ENCODE measurements at places on chromosomes 5 and 9.

- no peak for DNase-seq
Measured at GRCh38 chr5:96875791-96876291, 459 bp upstream of the ERAP2 start.

- DNase-seq: no peak
Measured at GRCh38 chr5:52988335-52989024, 672 bp upstream of the ITGA2 start.

GRCh38 chr5:113047234-113047633 is 70.6 kb downstream of the DCP2 start:
- DNase-seq: no peak

GRCh38 chr5:11322133-11322532 is 561.1 kb upstream of the DAP start:
- no peak for DNase-seq

DNA sequence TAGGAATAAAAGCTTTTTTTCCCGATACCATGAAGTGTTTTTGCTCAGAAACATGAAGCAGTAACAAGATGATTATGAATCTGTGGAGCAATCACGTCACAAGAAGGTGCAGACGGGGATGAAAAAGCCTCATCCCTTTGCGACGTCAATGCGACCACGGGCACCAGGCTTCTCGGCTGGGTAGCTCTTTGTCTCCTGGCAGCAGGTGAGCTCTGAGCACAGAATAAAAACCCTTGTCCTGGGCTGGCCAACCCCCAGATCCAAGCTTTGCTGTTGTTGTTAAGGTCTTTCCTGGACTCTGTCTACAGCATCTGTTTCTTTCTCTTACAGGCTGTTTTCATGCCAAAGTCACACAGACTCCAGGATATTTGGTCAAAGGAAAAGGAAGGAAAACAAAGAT is 113.8 kb downstream of the ANKRD18B start:
- DNase-seq: peak; percentile 28

GRCh38 chr5:40141896-40142295 is 537.8 kb upstream of the PTGER4 start:
- DNase-seq: no peak

DNA sequence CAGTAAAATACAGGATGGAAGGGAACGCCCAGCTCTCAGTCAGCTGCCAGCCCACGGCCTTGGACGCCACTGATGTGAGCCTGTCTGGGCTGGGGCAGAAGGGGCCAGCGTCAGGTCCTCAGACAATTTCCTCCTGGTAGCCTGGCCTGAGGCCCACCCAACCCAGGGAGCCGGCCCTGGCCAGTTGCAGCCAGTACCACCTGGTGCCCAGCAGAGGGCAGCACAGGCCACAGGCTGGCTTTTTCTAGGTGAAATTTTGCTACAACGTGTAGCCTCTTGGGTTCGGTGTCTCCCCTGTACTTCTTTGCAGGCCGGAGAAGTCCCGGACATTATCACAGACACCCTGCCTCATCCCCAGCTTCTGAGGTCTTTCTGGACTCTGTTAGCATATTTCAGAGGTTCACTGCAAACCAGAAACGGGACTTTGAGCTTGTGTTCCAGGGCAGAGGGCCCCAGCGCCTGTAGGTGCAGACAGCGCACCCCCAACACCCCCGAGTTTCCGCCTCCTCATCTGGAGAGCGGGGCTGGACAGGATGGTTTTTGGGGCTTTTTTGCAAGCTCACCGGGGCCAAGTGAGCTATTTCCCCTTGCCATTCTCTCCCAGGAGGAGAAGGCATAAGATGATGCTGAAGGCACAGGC is 45.9 kb upstream of the KCNMB1 start:
- peak; percentile 88 for DNase-seq

- DNase-seq: no peak
Measured at GRCh38 chr5:75435096-75435495, 76.3 kb downstream of the CERT1 start.

- DNase-seq: no peak
Measured at GRCh38 chr5:179438011-179438441, 92.8 kb upstream of the ADAMTS2 start.

DNA sequence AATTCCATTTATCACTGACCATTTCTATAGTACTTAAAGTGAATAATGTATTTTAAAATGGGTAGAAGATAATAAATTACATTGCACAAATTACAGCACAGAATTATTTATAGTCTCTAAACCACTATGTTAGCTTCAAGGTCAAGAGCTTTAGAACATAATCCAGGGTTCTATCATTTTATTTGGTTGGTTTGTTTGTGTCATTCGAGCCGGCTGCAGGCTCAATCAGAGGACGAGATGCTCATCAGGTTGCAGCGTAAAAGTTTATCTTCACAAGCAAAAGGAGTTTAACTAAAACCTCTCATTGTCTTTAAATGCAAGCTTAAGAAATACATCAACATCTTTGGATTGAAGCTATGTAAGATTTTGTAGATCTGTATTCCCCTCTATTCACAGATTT is 523.8 kb downstream of the EFNA5 start:
- no peak for DNase-seq

GRCh38 chr5:53009816-53010215 is 20.7 kb downstream of the ITGA2 start:
- DNase-seq: no peak

DNA sequence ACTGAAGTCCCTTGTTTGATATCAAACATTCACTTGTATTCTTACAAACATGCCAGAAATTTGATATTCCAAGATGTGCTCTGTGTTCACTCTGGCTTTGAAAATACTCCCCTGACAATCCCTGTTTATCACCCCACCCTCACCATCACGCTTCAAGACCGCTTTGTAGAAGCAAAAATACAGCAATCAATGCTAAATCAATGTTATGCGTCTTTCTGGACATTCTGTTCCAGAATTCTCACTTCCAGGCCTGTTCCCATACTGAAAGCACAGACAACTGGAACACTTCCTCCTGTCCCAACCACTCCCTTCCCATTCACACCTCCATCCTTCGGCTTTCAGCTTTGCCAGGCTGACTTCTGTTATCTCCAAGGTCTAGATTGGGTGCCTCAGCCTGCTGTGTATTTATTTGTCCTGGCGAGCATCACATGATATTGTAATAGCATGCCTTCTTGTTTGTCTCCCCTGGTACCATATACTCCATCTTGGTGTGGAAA is 72.8 kb downstream of the SNCAIP start:
- no peak for DNase-seq

DNA sequence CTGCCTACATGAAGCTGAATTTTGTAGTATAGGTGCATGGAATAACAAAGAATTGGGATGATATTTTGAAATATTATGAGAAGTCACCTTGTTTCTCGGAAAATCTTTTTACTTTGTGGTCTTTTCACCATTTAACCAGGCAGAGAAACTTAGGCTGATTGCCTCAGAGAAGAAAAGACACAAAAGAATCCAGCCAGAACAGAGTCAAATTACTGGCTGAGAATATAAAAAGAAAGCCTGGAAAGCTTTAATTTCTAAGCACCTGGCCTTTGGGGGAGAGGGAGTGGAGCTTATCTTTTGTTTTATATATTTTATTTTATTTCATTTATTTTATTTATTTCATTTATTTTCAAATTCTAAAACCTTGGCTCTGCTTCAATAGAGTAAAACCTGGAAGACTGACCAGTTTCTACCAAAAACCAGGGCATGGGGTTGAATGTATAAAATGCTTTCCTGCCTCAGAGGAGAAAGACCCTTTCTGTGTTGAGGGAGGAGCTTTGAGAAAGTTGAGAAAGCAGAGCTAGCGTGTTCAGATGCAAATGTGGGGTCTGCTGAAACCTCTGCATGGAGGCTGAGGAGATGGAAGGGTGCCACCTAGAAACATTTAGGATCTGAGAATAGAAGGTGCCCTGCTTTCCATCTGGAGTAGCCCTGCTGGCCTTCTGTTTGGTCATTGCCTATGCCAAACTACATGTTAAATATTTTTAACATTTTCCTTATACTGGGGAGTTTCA is 81.6 kb downstream of the NREP start:
- no peak for DNase-seq

GRCh38 chr9:34998266-34998665 is 8.7 kb downstream of the DNAJB5 start:
- DNase-seq: no peak

DNA sequence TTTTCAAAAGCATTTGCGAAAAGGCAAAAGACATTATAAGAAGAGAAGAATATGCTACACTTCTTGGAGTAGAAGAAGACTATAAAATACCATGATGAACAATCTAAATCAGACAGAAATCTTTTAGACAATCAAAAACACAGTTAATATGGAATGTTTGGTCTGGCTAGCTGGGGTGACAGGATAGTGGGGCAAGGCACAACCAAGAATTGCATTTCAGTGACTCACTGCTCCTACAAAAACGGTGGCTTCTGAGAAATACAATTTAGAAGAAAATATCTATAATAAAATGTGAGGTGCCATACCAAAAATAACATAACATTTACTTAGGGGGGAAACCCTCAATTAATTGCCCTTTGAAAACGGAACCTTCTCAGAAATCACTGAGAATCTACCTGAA is 363.4 kb downstream of the NPR3 start:
- DNase-seq: no peak

GRCh38 chr9:1184146-1184545 is 134.0 kb downstream of the DMRT2 start:
- no peak for DNase-seq
